Naive thymus-derived CD8-positive, alpha-beta T cell (primary cell): ENCODE measurements at places on chromosomes 5 and 9. TPM values are rescaled to one million over a fixed set of nuclear protein-coding genes. Genes with fewer than 3 reads are reported as not detected.

The CARTPT gene
- total RNA-seq: not detected

The SFXN1 gene
- 76.3 TPM for total RNA-seq

GRCh38 chr9:137423514-137424291 lies 510 bp downstream of the NOXA1 start:
- no peaks in the 10 kb centered on the region for H3K27me3 ChIP-seq
- DNase-seq: no peak
- peaks cover 20% of the 10 kb centered on the region for H3K4me1 ChIP-seq
- H3K27ac ChIP-seq: peak overlapping the region; percentile 78
- H3K4me3 ChIP-seq: peak overlapping the region; percentile 70

The CERCAM gene
- 1.3 TPM for total RNA-seq

The PSMD5 gene
- total RNA-seq: 57.9 TPM

The RXRA gene
- 5.6 TPM for total RNA-seq

DNA sequence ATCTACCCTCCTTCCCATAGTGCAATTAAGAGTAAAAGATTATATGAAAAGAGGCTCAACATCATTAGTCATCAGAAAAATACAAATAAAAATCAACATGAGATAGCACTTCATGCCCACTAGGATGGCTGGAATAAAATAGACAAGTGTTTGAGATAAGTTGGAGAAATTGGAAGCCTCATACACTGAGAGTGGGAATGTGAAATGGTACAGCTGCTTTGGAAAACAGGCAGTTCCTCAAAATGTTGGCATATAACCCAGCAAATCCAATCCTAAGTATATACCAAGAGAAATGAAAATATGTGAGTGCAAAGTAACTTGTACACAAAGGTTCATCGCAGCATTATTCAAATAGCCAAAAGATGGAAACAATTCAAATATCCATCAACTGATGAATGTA lies 9.8 kb downstream of the SPATA31D3 start:
- H3K27me3 ChIP-seq: no peaks in the 10 kb centered on the region
- no peaks in the 10 kb centered on the region for H3K4me1 ChIP-seq
- DNase-seq: no peak

DNA sequence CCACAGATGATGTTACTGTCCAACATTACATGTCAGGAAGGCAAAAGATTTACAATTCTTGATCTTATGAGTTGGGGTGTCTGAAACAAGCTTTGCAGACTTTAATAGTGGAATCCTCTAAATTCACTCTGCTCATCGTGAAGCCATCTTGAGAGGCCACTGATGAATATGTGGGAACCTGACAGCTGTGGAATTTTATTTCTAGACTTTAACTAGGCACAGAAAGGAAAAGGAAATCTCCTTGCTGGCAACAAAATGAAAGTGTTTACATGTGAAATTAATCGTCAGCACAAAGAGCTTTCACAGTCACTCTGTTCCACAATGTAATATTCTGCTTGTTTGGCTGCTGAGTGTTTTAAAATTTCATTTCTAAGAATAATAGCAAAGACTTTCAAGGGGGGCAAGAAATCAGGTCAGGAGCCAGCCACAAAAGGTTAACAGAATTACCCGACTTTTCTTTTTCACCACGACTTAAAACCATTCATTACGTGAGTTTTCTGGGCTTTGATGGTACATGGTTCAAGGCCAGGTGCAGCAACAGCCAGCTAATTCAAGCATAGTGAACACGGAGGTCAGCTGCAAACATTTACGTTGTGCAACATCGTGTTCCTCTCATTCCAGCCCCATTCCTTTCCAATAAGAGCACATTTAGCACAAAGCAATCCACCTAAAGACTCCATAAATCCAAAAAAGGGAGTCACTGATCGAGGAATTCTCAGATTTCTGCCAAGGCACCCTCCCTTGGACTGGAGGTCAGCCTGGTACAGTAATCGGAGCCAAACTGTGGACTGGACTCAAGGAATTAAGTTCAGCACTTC lies 14.6 kb downstream of the NREP start:
- H3K27me3 ChIP-seq: no peaks in the 10 kb centered on the region
- H3K4me1 ChIP-seq: peaks cover 21% of the 10 kb centered on the region
- DNase-seq: no peak
- H3K36me3 ChIP-seq: no peaks in the 10 kb centered on the region
- peak overlapping the region; percentile 8 for H3K4me3 ChIP-seq

GRCh38 chr9:124735121-124735520 lies 36.0 kb downstream of the NR6A1 start:
- no peak overlapping the region for H3K27ac ChIP-seq
- no peak for DNase-seq

DNA sequence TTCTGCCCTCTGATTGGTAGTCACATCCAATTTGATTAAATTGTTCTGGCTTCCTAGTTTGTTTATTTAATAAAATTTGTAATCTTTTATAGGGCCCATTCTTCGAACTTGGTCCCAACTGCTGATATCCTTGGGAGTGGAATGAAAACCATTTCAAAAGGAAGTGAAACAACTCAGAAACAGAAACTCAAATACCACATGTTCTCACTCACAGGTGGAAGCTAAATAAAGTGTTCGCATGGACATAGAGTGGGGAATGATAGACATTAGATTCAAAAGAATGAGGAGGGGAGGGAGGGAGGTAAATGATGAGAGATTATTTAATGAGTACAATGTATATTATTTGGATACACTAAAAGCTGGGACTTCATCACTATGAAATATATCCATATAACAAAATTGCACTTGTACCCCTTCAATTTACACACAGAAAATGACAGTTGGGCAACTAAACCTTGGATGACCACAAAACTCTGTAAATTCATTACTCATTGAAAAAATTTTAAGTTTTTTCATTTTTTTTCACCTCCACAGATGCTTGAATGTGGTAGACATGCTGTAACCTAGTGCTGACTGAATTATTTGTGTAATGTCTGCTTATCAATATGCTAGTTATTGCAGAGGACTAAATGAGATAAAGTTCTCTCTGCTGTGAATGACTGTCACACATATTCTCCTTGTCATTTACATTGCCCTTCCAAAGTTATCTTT lies 16.0 kb downstream of the ATP10B start:
- H3K4me1 ChIP-seq: no peaks in the 10 kb centered on the region
- H3K27ac ChIP-seq: no peak overlapping the region
- H3K27me3 ChIP-seq: no peaks in the 10 kb centered on the region

- H3K27me3 ChIP-seq: no peaks in the 10 kb centered on the region
- H3K27ac ChIP-seq: no peak overlapping the region
- no peak overlapping the region for H3K4me3 ChIP-seq
- H3K36me3 ChIP-seq: no peaks in the 10 kb centered on the region
Observed at GRCh38 chr9:84894859-84895258, 225.3 kb downstream of the NTRK2 start.

DNA sequence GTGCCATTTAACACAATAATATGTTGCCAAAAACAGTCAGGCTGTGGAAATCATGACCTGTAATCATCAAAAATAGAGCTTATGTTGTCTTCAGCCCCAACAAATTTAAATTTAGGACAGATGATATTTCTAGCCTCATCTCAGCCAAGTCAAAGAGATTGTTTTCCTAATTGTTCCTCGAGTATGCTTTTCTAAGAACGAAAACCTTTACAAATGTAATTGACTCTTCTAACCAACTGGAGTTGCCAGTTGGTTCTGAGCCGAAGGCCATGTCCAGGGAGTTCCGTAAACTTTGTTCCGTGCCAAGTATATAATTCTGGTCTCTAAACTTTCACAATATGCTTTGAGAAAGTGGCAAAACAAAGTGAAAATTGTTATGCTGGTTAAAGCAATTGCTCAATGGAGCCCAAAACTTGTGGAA lies 160.8 kb downstream of the CEMIP2 start:
- no peak for DNase-seq
- H3K27me3 ChIP-seq: no peaks in the 10 kb centered on the region
- H3K4me1 ChIP-seq: no peaks in the 10 kb centered on the region
- H3K4me3 ChIP-seq: no peak overlapping the region
- H3K36me3 ChIP-seq: no peaks in the 10 kb centered on the region

DNA sequence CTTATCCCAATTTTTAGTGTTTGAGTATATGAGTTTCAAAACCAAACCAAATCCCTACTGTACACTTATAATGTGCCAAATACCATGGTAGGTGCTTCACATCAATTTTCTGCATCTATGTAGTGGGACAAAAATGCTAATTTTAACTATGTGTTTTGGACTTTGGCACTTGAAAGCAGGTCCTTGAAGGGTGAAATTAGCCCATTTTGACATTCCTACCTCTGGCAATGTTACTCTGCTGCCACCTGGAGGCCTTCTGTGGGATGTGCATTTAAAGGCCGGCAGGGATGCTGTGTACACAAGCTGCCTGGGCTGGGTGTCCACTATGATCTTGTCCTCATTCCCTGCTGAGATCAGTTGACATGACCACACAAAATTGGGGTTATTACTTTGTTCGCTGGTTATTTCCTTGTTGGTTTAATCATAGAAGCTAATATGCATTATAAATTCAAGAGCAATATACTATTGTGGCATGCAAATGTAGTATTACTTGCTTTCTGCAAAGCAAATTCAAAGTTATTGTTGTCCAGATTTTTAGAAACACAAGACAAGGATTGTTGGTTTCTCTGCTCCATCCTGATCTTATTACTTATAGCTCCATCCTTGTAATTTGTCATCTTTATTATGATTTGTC lies 166.8 kb downstream of the ARHGEF28 start:
- H3K27me3 ChIP-seq: peaks cover 15% of the 10 kb centered on the region
- H3K36me3 ChIP-seq: no peaks in the 10 kb centered on the region
- peak; percentile 58 for DNase-seq
- no peaks in the 10 kb centered on the region for H3K4me1 ChIP-seq

The C9orf43 gene
- 1.2 TPM for total RNA-seq

GRCh38 chr5:130514984-130515690 lies 610.9 kb downstream of the CHSY3 start:
- H3K27me3 ChIP-seq: no peaks in the 10 kb centered on the region
- no peak overlapping the region for H3K27ac ChIP-seq
- H3K4me1 ChIP-seq: no peaks in the 10 kb centered on the region
- H3K36me3 ChIP-seq: peaks cover 20% of the 10 kb centered on the region

The SHOC1 gene
- total RNA-seq: not detected

DNA sequence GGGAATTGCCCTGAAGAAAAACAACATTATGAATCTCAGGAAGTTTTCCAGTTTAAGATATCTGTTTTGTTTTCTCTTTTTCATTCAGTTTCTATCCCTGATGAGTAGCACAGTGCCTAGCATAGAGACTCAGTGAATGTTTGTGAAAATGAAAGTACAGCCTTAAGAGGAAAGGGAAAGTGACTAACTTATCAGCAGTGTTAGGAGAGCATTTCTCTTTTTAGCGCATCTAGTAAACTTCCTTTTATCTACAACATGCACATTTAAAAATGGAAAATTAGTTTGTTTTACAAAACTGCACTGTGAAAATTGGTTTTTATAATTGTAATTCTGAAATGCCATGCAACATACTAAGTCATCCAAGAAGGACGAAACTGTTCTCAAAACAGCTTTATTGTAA lies 110.8 kb downstream of the SMARCA2 start:
- peak overlapping the region; percentile 53 for H3K27ac ChIP-seq
- H3K27me3 ChIP-seq: no peaks in the 10 kb centered on the region
- peaks cover 62% of the 10 kb centered on the region for H3K4me1 ChIP-seq

GRCh38 chr9:107650995-107651394 lies 161.4 kb upstream of the KLF4 start:
- no peak overlapping the region for H3K27ac ChIP-seq
- no peaks in the 10 kb centered on the region for H3K4me1 ChIP-seq
- H3K4me3 ChIP-seq: no peak overlapping the region
- peaks cover 2% of the 10 kb centered on the region for H3K27me3 ChIP-seq

GRCh38 chr9:129811967-129812363 lies 9.0 kb downstream of the TOR1B start:
- DNase-seq: no peak
- no peak overlapping the region for H3K4me3 ChIP-seq
- H3K27me3 ChIP-seq: no peaks in the 10 kb centered on the region

The SLC36A2 gene
- total RNA-seq: not detected

GRCh38 chr9:136264031-136264430 lies 18.4 kb upstream of the QSOX2 start:
- no peak overlapping the region for H3K27ac ChIP-seq
- no peaks in the 10 kb centered on the region for H3K36me3 ChIP-seq
- DNase-seq: no peak
- no peaks in the 10 kb centered on the region for H3K27me3 ChIP-seq
- peaks cover 6% of the 10 kb centered on the region for H3K4me1 ChIP-seq

GRCh38 chr9:109082091-109082620 lies 37.6 kb downstream of the TMEM245 start:
- peaks cover 12% of the 10 kb centered on the region for H3K4me1 ChIP-seq
- peaks cover 84% of the 10 kb centered on the region for H3K36me3 ChIP-seq
- no peak overlapping the region for H3K4me3 ChIP-seq
- no peak for DNase-seq
- no peak overlapping the region for H3K27ac ChIP-seq
- no peaks in the 10 kb centered on the region for H3K27me3 ChIP-seq
